Brain (organoid and tissue), 16 donors: ENCODE measurements at places on chromosomes 3 and 15. TPM values are rescaled to one million over a fixed set of nuclear protein-coding genes. Genes with fewer than 3 reads are reported as not detected.
A peak's percentile ranks its signal among the peaks of the same experiment; 100 is the strongest.

DNA sequence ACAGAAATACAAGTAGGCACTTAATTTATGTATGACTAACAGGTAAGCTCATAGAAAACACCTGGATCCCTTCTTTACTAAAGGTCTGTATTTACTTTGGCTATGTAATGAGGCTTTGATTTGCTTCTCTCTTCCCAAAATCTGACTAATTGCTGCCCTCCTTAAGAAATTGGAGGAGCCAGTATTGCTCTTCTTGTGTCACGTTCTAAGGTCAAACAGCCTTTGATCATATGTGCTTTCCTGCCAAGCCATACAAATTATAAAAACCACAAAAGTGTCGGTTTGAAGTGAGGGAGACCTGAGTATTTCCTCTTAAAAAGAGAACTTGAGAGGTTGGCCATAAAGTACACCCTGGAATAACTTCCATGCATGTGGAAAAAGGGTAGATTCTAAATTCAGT, 112.1 kb upstream of the MB21D2 start:
- DNase-seq, result no peak

DNA sequence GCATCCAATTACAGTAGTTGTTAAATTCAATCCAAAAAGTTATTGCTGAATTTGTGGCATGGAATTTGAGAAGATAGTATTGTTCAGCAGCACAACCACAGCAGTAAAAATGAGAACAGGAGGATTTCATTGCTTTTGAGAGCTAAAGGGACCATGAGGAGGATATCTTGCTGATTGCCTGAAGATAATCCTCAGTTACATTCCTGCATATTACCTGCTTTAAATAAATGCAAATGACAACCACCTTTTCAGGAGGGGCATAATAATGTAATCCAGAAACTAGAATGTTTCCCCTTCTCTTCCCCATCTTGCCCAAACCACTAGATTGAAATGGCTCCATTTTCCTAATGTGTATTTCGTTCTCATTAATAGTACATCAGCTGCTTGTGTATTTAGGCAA, 35.2 kb upstream of the SLC2A2 start:
- no peak for DNase-seq

Gene GCHFR
- polyA plus RNA-seq, result 47.2 TPM

- no peak for DNase-seq
Observed at GRCh38 chr3:175325440-175325839, 466.3 kb downstream of the NAALADL2 start.

DNA sequence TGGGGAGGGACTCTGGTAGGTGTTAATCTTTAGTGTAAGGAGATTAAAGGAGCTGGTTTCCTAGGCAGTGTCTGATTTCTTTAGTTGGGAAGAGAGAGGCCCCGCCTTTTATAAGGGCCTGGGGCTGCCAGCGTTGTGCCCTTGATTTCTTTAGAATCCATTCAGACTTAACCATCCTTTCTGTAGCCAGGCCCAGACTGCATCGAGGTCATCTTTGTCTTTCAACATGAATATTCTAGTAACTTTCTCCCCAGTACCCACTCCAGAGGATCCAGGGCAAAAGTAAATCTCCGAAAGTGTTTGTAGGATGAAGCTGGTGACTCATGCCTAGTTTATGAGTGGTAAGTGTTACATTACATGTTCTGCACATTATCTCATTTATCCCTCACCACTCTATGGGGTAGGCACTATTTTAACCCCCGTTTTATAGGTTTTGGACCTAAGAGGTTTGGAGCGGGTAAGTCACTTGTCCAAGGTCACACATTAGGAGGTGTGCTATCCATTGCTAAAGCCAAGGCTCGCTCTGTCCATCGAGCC, 11.8 kb upstream of the USP3 start:
- no peak for DNase-seq

DNA sequence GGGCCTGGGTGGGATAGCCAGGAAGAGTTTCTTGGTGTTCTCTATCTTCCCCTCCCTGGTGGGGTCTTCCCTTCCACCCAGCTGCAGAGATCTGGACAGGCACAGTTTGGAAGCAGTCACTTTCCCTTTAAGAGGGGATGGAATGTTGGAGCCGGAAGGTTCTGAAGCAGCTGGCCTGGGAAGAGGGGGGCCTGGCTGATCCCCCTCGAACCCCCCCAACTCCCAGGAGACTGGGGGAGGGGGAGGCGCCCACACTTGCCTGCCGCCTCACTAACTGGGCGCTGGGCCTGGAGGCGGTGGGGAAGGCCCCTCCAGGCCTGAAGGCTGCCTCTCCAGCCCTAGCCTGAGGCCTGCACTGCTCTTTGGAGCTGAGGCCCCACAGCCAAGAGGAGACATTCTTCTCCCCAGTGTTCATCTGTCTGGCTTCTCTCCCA, 1.4 kb downstream of the DVL3 start:
- peak; percentile 83 for DNase-seq

- DNase-seq, result no peak
Observed at GRCh38 chr3:4993276-4994143, 14.3 kb downstream of the BHLHE40 start.

Gene SLC38A3
- 18.3 TPM for polyA plus RNA-seq

Gene RBM6
- 13.8 TPM for polyA plus RNA-seq

Gene PLAAT1
- polyA plus RNA-seq, result 4.4 TPM

DNA sequence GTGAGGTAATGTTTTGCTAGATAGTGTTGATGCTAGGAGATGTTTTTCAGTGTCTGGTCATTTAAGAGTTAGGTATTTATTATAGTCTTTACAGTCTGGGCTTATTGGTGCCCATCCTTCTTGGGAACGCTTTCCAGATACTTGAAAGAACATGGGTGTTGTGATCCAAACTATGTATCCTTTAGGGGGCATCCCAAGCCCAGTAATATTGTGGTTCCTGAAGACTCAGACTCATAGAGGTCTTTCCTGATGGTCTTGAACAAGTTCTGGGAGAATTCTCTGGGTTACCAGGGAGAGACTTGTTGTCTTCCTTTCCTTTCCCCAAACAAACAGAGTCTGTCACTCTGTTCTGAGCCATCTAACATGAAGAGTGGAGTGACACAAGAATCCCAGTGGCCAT, 99.7 kb upstream of the LRRC3B start:
- DNase-seq, result no peak

GRCh38 chr15:77107531-77108355, 36.8 kb upstream of the TSPAN3 start:
- DNase-seq, result peak; percentile 73

- no peak for DNase-seq
Observed at GRCh38 chr3:159273608-159274007, 471.8 kb downstream of the MFSD1 start.

Gene TBC1D2B
- polyA plus RNA-seq, result 14.2 TPM

Gene DLL4
- 6.8 TPM for polyA plus RNA-seq

- DNase-seq, result no peak
Observed at GRCh38 chr3:69142090-69142489, 19.7 kb upstream of the LMOD3 start.

DNA sequence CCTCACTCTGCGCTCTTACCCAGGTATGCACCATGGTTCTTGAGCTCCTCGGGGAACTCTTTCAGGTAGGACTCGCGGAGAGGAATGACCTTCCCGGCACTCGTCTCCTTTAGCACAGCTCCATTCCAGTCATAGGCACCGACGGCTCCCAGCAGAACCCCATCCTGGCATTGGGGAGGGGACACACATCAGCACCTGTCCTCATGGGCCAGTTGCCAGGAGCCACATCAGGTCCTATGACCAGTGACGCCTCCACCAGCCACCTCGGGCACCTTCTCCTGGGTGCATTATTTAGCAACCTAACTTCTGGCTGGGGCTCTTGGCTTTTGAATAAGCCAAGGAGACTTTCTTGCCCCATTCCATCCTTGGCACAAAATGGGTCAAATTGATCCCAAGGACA, 61.9 kb downstream of the FEM1B start:
- DNase-seq, result no peak

Gene SIDT1
- polyA plus RNA-seq, result 1.8 TPM

DNA sequence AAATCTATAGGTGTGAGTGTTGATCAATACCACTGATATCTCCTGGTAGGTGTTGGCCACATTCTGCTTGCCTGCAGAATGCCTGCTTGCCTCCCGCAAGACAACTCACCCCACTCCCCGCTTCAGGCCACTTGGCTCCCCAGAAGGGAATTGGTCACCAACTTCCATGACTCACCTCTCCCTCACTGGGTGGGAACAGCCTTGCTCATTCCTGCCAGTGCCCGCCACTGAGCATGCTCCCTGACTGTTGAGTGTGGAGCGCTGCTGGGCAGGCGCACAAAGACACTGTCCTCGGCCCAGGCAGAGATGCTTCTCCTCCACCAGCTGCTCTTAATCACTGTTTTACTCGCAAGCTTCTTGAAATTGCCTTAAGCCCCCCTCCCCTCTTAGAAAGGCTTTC, 57.3 kb upstream of the PPP2R3A start:
- DNase-seq, result no peak

DNA sequence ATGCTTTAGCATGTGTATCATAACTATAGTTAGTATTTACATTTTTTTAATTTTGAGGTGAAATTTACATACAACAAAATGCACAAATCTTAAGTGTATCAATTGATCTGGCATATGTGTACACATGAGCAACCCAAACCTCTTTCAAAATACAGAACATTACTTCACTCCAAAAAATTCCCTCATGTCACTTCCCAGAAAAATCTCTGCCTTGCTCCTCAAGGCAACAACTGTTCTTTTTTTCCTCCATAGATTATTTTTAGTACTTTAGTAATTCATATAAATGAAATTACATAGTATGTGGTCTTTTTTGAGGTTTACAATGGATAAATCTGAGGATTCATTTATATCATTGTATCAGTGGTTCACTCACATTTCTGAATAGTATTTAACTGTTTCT, 84.9 kb downstream of the TRIM42 start:
- DNase-seq, result no peak

Gene SERPINI1
- polyA plus RNA-seq, result 55.2 TPM

Gene DAZL
- polyA plus RNA-seq, result not detected

- no peak for DNase-seq
Observed at GRCh38 chr3:131036986-131037385, 10.3 kb downstream of the NEK11 start.

DNA sequence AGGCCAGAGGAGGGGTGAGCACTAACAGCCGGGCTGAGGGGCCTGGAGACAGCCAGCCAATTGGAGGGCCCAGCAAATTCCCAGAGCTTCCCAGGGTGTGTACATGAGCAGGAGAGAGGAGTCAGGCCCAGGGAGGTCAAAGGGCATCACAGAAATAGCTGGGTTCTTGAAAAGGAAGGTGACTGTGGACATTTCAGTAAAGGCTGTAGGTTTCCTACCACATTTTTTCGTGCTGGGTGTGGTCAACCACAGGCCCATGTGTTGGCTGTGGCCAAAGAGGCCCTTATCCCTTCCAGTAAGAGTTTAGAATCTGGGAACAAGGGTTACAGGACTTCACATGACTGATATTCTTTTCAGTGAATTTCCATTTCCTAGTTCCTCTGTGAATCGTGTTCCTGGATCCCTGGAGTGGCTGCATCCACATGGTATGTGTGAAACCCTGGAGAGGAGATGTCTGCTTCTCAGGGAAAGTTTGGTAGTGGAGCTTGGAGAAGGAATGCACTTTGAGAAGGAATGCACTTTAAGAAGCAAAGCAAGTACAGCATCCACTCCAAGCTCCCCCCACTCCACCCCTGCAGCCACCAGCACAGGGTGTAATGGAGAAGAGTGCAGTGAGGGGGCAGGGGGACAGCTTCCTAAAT, 73.2 kb upstream of the HEG1 start:
- no peak for DNase-seq

GRCh38 chr3:150292891-150293290, 115.2 kb upstream of the TSC22D2 start:
- DNase-seq, result no peak

DNA sequence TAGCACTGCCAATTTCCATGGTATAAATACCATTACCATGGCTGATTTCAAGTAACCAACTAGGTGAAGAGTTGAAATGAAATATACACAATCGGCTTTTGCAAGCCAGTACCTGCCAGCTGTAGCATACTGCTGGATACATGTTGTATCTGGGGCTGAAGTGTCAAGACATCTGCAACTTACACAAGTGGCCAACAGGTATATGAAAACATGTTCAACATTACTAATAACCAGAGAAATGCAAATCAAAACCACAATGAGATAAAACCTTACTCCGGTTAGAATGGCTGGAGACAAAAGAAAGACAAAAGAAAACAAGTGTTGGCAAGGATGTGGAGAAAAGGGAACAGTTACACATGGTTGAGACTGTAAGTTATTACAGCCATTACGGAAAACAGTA, 11.6 kb downstream of the ATOSA start:
- no peak for DNase-seq

- no peak for DNase-seq
Observed at GRCh38 chr3:12395349-12396012, 88.8 kb upstream of the TSEN2 start.

DNA sequence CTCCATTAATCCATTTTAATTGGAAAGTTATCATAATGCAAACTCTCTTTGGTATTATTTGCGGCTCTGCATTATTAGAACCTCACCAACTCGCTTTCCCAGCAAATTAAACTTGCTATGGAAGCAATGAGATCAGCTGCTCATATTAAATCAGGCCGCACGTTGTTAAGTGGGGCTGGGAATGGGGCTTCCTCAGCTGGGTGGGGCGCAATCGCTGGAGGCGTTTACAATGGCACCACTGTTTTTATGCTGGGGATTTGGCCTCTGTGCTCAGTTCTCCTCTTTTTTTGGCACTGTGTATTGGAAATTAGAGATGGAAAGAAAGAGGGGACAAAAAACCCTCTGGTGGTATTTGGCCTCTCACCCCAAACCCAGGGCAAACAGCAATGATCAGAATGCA, 72.2 kb downstream of the RPLP1 start:
- DNase-seq, result peak; percentile 67

DNA sequence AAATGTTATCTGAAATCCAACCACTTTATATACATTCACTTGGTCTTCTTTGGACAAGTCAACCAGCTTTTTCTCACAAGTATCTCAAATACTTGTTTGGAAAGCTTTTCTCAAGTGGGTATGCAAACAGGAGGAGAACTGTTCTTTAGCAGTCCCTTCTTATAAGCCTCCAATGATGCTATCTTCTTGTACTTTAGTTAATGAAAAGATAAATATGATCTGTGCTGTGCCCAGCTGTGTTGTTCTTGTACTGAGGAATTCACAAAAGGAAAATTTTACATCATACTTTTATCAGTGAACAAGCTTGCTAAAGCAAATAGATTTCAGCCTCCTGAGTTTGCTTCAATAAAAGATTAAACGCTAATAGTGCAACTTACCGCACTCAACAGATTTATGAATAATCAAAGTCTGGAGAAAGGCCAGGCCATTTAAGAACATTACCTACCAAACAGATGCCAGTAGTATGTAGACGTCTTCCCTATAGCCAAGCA, 395.2 kb downstream of the MECOM start:
- no peak for DNase-seq

- no peak for DNase-seq
Observed at GRCh38 chr15:91845720-91846119, 7.8 kb upstream of the SLCO3A1 start.

- DNase-seq, result no peak
Observed at GRCh38 chr3:188488801-188489200, 334.8 kb downstream of the LPP start.

Gene ZNF445
- polyA plus RNA-seq, result 11.6 TPM

- peak; percentile 74 for DNase-seq
Observed at GRCh38 chr15:34621675-34622074, 38.2 kb upstream of the GOLGA8B start.
